ENCODE measurements at places on chromosomes 7 and 10.

- no peak for DNase-seq
Observed at GRCh38 chr10:35422228-35422627, 85.9 kb downstream of the CCNY start.

DNA sequence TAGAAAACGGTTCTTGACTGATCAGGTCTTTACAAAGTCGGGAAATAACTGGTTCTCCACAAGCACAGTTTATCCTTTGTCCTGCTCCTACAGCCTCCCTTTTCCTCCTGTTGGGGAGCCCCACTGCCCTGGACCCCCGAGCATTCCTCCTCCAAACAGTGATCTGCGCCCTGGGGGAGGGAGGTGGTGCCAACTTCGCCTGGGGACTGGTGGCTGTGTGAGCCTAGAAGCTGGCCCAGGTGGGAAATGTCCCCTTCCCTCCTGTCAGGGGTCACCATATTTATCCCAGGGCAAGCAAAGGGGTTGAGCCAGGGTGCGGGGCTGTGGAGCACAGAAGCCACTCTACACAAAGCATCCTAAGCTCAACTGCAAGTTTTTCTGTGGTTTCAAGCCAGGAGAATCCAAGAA, 5.2 kb downstream of the HMX3 start:
- DNase-seq: no peak

- no peak for DNase-seq
Observed at GRCh38 chr10:110684800-110685446, 40.8 kb downstream of the RBM20 start.

DNA sequence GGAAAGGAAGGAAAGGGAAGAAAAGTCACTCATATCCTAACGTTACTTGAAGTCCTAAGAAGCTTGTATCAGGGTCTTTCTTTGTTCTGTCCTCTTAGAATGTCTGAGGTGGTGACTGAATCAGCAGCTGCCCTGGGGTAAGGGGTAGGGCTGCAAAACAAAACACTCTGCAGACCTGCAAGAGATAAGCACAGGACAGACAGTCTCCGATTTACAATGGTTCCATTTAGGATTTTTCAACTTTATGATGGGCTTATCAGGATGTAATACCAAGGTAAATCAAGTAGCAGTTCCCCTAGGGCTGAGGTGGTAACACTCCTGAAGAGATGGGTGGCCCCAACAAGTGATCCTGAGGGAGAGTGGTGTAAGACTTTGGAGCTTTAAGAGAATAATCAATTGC, 16.5 kb downstream of the KDM7A start:
- DNase-seq: no peak

GRCh38 chr7:38189231-38189938, 11.3 kb downstream of the STARD3NL start:
- DNase-seq: no peak

DNA sequence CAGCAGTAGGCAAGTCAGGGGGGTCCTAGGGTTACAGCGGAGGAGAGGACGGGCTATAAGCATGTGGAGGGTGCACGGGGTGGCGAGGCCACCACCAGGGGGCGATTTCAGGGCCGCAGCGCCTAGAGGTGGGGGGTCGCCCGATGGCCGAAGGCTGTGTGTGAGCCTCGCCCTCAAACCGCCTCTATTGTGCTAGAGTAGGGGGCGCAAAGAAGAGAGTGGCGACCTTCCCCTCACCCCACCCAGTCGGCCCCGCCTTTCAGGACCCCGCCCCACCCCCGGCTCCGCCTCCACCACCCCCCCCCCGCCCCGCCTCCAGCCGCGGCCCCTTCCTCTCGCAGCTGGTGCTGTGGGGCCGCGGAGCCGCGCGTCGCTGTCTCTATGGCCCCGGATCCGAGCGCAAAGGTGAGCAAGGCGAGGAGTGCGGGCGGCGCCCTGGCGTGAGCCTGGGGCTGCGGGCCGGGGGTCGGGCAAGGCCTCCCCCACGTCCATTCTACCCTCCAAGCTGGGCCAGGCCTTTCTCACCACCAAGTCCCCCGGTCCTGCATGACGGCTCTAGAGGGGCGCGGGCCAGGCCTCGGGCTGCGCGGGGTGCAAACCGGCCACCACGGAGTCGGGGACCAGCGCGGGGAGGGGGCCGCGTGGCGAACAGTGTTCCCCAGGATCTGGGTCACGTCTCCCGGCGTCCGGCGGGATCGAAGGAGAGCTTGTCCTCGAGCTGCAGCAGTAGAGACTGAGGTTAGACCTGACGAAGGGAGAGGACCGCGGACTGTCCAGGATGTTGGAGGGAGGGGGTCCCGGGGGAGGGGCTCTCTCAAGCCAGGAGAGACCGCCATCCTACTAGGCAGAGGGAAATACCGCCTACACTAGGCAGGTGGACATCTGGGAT, at the start of gene SEMA4G:
Gene SEMA4G, plus strand, starts transcription at position 318 of the 889 bp plus-strand sequence. CDS start 3,409 bp downstream, outside the sequence.
- no peak for DNase-seq

DNA sequence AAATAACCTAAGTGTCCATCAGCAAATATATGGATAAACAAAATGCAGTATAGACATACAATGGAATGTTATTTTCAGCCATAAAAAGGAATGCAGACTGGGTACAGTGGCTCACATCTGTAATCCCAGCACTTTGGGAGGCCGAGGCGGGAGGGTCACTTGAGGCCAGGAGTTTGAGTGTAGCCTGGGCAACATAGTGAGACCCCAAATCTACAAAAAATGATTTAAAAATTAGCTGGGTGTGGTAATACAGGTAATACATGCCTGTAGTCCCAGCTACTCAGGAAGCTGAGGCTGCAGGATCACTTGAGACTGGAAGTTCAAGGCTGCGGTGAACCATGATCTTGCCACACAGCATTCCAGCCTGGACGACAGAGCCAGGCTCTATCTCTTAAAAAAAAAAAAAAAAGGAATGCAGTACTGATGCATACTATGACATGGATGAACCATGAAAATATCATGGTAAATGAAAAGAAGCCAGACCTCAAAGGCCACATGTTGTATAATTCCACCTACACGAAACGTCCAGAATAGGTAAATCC, 6.9 kb downstream of the MCMBP start:
- no peak for DNase-seq

DNA sequence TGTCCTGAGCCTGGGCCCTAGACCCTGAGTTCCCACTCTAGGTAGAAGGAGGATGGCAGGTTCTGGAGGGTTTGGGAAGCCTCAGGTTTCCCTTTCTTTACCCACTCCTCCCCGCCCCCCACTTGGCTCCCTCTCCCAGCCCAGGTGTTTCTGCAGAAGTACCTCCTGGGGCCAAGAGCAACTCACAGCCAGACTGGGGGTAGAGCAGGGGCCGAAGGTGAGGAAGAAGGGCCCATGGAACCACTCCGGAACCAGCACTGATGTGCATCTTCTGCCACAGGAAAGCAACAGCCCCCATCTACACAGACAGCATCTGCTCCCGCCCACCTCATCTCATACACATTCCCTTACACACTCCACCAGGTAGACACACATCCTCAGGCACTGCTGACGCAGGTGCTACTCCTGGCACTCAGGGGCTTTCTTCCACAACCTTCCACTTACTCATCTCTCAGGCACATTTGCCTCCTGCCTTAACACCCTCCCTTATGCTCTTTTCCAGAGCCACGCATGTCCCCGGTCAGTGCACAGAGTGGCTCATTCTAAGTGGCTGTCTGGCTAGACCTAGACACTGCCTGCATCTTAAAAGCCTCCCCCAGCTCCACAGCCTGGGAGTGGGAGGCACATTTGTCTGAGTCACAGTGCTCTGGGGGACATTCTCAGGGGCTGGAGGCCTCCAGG, 1.8 kb downstream of the EPHB6 start:
- DNase-seq: no peak
